ENCODE measurements at places on chromosomes 4 and X.

GRCh38 chrX:39772057-39772832, 325.5 kb downstream of the BCOR start:
- DNase-seq = no peak

DNA sequence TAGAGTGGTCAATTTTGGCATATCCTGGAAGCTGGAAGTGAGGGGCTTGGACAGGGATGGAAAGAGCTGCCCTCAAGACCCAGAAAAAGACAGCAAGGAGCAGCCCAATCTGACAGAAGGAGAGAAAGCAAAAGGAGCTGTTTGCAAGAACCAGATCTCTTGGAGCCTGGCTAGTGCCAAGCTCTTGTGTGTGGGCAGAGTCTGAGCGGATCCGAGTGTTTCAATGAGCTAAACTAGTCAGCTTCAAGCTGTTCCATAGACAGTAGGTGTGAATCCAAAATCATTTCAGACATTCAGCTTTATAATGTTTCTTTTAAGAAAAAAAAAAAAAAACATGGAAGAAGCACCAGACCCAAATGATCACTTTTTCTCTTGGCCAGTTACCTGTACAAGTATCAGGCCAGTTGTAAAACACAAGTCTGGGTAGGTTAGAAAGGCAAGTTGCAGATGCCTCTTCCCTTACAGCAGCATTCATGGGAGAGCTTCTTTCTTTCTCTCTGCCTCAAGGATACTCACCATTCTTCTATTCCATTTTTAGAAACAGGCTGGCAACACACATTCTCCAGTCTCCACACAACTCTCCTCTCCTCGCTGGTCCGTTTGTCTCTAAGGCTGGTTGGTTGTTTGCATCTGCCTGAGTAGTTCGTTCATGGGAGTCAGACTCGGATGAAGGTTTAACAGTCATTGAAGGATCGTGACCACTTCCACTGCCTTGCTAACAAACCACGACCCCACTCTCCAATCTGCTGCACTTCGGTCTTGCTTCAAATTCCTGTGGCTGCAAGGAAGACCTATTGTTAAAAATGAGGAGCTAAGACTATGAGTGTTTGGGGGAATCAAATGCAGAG, 105.2 kb upstream of the GATB start:
- DNase-seq = no peak

- DNase-seq = no peak
Observed at GRCh38 chr4:52423967-52424366, 235.1 kb downstream of the USP46 start.

GRCh38 chr4:124025428-124025827, 628.8 kb downstream of the SPRY1 start:
- no peak for DNase-seq

DNA sequence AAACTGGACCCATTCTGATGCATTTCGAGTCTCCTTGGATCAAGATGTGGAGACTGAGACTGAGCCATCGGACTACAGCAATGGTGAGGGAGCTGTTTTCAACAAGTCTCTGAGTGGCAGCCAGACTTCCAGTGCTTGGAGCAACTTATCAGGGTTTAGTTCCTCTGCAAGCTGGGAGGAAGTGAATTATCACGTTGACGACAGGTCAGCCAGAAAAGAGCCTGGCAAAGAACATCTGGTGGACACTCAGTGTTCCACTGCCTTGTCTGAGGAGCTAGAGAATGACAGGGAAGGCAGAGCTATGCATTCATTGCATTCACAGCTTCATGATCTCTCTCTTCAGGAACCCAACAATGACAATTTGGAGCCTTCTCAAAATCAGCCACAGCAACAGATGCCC, 84.8 kb downstream of the NEUROG2 start:
- DNase-seq = no peak

GRCh38 chr4:68736813-68737212, 66.4 kb upstream of the UGT2B15 start:
- no peak for DNase-seq
